ENCODE measurements at places on chromosomes 16 and 17.

DNA sequence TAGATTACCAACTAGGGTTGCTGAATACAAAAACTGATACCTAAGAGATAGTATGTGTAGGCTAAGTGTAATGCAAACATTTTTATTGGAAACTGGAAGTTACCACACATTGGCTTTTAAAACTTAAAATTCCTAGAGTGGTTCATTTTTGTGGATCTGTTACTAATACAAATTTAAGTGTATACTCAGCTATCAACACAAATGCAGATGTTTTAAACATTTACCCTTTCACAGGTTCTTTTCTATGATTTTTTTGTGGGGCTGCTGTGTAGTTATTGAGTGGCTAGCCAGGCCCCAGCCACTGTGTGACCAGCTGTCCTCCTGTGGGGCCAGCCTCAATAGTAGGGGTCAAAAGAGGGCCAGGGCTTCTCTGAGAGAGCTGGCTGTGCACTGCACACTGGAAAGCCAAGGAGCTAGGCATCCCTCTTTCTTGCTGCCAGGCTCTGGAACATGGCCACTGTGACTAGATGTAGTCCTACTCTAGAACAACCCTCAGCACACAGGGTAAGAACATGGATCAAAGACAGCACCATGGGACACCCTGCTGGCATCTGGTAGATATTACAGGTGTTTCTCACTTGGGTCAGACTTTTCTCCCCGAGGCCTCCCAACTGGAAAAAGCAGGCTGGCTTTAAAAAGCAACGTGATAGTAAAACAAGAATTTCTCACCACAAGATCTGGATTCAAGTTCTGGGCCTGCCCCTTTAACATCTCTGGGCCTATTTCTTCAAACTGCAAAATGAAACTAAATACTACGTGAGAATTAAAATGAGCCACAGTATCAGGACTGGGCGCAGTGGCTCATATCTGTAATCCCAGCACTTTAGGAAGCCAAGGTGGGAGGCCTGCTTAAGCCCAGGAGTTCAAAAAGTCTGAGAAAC is 7.3 kb upstream of the VEZF1 start:
- DNase-seq = peak; percentile 75

DNA sequence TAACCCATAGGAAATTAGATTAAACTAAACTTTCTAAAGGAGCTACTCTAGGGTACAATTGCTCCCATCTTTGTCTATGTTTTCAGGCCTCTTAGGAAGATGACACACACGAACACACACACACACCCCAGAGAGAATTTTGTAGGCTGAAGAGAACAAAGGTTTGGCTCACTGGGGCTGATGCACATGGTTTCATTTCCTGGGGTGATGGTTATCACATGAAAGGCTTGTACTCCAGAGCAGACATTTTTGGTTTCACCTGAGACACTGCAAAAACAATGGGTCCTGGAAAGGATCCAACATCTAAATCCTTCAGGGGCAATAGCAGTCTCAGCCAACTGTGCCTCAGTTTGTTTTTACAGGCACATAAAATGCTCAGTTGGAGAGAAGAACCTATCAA is 62.8 kb downstream of the GRB7 start:
- no peak for DNase-seq

DNA sequence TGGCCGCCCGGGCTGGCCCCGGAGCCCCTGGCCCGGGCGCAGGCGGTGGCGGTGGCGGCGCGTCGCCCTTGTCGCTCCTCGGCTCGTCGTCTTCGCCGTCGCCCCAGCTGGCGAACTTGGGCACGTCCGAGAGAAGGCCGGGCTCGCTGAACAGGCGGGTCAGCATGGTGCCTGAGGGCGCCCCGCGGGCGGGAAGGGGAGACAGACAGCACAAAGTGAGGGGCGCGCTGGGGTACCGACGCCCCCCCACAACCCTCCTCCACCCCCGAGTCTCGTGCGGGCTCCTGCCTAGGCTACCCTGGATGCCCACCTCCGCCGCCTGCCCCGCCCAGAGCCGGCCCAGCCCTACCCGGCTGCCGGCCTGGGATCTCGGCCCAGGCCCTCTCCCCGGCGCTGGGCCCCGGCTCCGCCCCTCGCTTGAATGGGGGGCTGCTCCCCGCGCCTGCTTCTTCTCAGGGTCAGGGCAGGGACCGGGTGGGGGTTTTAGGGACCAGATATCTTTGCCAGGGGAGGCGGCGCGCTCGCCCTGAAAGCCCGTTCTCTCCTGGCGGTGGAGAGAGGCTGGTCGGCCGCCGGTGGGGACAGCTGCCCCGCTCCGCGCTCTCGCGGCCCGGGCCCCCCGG is 1.2 kb downstream of the NEUROD2 start:
- DNase-seq = no peak

DNA sequence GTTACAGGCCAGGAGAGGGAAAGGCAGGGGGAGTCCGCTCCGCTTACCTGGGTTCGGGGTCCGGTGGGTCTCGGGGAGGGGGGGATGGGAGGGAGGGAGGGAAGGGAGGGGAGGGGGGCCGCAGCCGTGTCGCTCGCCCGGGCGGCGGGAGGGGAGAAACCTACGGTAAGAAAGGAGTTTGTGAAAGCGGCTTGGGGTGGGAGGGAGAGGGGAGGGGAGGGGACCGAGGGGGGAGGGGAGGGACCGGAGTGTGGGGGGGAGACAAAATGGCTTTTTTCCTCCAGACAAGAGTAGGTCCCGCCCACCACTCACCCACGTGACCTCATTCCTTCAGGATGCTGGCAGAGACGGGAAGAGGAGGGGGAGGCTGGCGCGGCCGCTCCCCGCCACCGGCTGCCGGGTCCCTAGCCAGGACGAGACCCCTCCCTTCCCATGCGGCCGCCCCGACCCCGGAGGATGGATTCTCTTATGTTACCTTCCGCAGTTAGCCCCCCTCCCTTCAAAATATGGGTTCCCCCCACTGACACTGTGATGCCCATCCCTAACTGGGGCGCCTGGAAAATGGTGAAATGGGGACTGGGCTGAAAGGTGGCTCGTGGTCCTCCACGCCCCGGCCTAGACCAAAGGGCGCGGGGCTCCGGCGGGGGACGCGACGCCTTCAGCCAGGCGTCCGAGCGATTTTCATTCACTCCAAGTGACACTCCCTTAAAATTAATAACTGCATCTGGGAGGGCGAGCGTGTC is at the start of gene PCGF2:
Gene PCGF2 (minus strand): TSS at position 188 of the 743 bp plus-strand sequence. CDS start 7,934 bp downstream, outside the sequence.
- peak; percentile 57 for DNase-seq

DNA sequence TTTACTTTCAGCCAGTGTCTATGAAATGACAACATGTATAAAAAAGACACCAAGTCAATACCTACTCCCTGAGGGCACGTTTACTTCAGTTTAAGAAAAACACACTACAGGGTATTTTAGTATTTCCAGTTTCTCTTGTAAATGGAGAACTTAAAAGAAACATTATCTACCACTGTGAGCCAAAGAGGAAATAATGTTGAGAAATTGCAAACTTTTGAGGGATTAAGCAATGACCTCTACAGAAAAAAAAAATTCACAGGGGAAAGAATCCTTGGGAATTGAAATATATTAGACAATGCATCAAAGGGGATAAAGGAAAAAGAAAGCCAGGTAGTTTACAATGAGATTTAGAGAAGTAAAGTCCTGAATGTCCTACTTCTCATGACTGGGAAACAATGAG is 126.0 kb downstream of the KCNJ2 start:
- DNase-seq = no peak

DNA sequence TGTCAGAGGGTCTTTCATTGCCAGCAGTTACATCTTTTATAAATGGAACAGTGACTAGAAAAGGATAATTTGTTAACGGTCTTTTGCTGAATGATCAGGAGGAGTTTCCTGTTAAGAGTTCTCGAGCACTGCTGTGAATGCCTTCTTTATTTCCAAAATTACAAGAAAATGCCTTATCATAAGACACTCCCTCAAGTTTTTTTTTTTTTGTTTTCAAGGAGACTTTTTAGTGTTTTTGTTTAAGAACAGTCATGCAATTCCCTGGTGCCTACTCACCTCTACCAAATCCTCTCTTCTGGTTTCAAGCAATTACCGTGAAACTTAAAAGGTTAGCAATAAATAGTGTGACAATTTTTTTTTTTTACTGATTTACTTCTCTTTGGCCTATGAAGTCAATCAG is 19.0 kb upstream of the VWA3A start:
- DNase-seq = no peak

GRCh38 chr17:44053125-44053872 is 13.2 kb downstream of the LSM12 start:
- DNase-seq = no peak

- no peak for DNase-seq
These were observed 35.9 kb downstream of the CBFA2T3 start for GRCh38 chr16:88940862-88941817.

Data from SW 1271 (cell line).